Hematopoietic multipotent progenitor cell treated with erythropoietin and hydrocortisone succinate and interleukin-3 and kit ligand, for 6 days (in vitro differentiated cells): ENCODE measurements at places on chromosomes 3 and 15.

- DNase-seq = no peak
Observed at GRCh38 chr3:103158183-103158582, 723.4 kb downstream of the ZPLD1 start.

DNA sequence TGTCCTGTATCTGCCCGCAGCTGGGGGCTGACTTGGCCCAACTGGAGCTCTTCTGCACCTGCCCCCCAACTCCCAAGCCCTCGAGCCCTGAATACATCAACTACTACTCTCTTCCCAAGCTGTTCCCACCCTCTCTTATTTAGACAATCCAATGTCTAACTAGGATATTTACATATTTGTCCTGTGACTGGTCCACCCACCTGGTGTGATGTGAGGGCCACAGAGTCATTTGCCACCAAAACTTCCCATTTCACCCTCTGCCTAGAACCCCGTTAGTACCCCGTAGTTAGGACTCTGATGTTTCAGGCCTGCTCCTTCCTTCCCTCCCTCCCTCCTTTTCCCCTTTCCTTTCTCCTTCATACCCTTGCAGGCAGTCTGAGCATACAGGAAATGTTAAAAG, 6.4 kb downstream of the CPLX3 start:
- DNase-seq = no peak

GRCh38 chr15:41501191-41501917, 7.7 kb downstream of the ITPKA start:
- DNase-seq = no peak

GRCh38 chr3:194343561-194343893, 7.6 kb downstream of the CPN2 start:
- DNase-seq = no peak

DNA sequence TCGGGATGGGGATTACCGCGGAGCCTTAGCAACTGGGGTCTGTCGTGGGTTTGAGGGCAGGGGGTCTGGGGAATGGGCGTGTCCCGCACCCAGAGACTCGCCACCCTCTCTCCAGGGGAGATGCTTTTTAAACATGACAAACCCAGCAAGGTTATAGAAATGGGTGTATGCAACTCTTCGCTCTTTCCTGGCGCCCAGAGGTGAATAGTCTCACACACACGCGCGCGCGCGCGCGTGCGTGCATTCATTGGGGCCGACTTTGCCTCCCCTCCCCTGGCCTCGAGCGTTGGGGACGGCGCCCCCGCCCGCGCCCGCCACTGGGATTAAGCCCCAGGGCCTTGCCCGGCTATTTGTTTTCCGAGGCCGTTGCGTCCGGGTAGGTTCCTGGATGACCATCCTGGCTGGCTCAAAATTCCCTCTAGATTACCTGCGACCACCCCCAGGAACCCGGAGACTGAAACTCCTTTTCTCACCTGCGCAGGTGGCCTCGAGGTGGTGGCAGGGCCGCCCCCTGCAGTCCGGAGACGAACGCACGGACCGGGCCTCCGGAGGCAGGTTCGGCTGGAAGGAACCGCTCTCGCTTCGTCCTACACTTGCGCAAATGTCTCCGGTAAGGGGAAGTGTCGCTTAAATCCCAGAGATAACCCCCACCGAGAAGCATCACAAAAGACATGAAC, 777 bp downstream of the GPR160 start:
- DNase-seq = peak; percentile 62

DNA sequence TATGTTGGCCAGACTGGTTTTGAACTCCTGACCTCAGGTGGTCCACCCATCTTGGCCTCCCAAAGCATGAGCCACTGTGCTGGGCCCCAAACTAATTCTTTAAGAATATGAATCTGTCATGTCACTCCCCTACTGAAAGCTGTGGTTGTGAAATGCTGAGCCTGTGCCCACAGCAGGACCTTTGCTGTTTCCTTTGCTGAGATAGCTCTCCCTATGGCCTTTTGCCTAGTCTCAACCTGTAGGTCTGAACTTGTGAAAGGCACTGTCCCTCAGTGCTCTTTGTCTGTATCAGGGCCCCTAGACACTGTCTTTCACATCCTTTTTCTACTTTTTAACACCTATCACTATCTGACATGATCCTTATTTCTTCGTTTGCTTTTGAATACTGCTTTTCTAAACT, 62.7 kb upstream of the CCR4 start:
- DNase-seq = no peak

DNA sequence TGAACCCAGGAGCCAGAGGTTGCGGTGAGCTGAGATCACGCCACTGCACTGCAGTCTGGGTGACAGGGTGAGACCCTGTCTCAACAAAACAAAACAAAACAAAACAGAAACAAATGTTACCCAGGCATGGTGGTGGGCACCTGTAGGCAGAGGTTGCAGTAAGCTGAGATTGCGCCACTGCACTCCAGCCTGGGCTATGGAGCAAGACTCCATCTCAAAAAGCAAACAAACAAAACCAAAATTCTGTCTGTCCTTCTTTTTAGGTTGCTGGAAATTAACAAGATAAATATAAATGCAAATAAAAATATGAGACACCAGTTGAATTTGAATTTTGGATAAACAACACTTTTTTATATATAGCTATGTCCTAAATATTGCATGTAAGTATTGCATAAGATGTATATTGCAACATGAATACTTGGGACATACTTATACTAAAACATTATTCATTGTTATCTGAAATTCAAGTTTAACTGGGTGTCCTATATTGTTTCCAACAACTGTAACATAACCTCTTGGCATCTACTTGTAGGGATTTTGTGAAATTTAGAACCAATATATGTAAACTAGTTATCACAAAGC, 4.7 kb upstream of the CEP97 start:
- no peak for DNase-seq

DNA sequence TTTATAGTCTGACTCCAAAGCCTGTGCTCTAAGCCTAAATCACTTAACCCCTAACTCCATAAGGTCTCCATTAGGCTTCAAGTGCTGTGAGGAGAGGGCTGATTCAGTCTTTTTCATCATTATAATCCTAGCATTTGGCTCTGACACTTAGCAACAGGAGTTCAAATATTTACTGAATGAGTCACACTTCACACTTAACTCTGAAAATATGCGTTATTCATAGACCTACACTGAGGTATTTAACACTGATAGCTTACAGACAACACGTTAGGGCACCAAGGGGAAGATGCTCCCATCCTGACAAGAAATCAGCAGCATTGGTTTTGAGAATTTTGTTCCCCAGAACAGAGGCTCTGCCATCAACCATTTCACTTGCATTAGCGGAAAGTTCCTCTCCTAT, 53.5 kb downstream of the MSL2 start:
- DNase-seq = no peak

DNA sequence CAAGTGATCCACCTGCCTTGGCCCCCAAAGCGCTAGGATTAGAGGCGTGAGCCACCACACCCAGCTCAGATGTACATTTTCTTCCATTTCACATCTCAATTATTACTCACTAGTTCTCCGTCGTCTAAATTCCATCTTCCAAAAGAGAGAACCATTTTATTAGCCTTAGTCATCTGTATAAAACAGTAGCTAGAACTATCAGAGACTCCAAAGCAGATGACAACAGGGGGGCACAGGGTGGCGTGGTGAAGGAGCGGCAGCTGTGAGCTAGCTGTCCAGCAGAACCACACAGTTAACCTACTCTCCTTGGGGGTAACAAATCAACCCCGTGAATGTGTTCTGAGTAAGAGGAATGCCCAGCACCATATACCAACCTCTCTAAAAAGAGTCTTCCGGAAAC, 7.1 kb downstream of the SLC25A20 start:
- no peak for DNase-seq

DNA sequence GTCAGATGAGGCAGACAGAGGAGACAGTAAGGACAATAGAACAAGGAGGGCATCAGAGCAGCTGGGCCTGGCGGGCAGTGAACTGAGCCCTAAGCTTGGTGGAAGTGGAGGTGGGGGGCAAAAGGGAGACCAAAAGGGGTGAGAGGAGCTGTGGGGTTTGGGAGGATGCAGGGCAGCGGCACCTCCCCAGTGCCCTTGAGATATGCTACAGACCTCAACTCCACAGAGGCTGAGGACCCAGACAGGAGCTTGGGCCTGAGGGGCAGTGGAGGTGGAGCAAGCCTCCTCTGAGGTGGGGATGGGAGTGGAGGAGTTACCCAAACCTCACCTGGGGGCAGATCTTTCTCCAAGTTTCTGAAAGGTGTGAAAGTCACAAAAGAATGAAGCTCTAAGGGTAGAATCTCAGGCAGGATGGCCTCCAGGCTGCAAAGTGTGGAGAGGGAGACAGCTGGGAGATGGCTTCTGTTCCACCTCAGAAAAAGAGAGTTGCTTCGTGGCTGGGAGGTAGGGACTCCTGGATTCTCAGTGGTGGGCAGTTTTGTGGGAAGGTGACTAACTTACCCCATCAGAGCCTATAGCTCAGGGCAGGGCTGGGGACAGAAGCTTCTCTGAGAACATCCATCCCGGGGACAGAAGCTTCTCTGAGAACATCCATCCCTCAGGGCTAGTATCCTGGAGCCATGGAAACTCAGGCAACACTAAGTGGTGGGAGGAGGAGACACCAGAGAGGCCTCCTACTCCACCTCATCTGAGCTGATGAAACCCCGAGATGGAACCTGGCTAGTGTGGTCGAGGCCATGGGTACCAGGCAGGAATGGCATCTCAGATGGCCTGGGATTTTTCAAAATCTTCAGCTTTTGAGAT, 2.3 kb upstream of the CLK3 start:
- no peak for DNase-seq

DNA sequence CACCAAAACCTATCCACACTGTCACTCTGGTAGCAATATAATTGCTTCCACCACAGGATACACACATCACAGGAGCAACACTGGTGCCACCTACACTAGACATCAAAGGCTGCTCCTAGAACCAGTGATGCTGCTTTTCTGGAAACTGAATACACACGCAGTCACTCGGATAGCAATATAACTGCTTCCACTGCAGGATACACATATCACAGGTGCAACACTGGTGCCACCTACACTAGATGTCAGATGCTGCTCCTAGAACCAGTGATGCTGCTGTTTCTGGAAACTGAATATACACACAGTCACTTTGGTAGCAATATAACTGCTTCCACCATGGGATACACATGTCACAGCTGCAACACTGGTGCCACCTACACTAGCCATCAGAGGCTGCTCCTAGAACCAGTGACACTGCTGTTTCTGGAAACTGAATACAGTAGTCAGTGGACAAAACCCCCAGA, 6.9 kb upstream of the TNFSF10 start:
- no peak for DNase-seq

DNA sequence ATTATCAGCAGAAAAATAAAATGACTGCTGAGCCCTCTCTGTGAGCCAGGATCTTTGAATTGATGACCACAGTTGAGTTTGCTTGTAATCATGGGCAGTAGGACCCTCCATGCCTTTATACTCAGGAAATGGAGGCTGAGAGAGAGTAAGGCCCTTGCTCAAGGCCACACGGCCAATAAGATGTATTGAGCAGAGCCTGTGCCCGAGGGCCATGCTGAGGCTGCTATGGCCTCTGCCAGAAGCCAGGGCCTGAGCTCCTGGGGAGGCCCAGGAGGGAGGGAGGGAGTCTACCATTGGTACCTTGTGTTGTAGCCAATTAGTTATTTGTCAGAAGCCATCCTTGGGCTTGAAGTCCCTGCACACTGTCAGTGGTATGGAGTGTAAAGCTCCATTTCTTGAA, 151.4 kb downstream of the DNAJB8 start:
- no peak for DNase-seq

DNA sequence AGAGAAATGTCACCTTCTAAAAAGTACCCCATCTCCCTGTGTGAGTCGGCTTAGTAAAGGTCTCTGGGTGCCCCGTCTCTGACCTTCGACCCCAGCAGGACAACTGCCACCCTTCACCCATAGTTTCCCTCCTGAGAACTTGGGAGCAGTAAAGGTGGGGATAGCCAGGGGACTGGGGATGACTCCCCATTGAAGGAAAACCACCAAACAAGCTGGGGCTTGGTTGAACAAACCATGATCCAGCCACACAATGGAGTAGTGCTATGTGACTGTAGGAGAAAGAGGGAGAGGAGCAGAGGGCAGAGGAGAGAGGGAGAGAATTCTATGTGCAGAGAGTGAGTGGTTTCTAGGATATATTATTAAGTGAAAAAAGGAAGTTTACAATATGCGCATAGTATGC, 33.7 kb downstream of the IDH3A start:
- no peak for DNase-seq

DNA sequence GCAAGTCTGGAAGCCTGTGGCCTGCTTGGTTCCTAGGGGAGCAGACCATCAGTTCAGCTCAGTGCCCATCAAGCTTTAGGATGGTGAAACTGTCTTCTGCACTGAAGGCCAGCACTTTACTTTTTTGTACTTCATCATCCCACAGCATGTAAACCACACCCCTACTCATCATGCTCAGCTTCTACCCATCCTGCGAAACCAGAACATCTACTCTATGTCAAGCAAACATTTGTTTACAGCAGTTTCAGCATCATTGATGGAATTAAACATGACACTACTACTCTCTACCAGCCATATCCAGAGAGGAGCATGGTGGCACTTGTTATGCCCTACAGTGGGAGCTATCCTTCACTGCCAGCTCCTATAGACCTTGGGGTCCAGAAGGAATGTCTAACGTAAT, 306.6 kb downstream of the SOX2 start:
- no peak for DNase-seq

- no peak for DNase-seq
Observed at GRCh38 chr15:61818801-61819200, 241.4 kb downstream of the VPS13C start.

GRCh38 chr3:173932624-173933023, 535.1 kb downstream of the NLGN1 start:
- DNase-seq = no peak

DNA sequence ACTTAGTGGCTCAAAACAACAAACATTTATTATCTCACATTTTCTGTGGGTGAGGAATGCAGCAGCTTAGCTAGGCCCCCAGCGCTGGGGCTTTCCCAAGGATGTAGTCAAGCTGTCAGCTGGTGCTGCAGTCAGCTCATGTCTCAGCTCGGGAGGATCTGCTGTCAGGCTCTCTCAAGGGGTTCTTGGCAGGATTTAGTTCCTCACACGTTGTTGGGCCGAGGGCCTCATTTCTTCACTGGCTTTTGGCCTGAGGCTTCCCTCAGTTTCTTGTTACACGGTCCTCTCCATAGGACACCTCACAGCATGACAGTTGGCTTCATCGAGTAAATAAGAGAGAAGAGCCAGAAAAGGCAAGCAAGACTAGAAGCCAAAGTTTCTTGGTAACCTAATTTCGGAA, 13.7 kb upstream of the U2SURP start:
- DNase-seq = no peak

DNA sequence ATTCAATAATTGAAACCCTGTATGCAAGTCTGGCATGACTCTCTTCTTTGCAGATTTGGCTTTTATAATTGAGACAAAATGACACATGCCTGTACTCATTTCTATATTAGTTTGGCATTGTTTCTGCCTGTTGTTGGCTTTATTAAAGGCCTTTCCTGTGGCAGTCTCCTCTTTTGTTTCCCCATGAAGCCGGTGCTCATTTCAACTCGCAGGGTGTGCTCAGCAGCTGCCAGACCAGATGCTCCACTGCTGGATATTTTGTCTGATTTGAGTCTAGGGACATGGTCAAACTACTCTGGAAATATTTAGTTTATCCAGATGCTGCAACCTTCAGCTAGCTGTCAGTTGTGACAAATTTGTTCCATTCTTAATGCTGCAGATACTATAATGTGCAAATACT, 445.3 kb downstream of the NAALADL2 start:
- no peak for DNase-seq
